Amniotic epithelial cell (primary cell): ENCODE measurements at places on chromosomes 6 and 20.

DNA sequence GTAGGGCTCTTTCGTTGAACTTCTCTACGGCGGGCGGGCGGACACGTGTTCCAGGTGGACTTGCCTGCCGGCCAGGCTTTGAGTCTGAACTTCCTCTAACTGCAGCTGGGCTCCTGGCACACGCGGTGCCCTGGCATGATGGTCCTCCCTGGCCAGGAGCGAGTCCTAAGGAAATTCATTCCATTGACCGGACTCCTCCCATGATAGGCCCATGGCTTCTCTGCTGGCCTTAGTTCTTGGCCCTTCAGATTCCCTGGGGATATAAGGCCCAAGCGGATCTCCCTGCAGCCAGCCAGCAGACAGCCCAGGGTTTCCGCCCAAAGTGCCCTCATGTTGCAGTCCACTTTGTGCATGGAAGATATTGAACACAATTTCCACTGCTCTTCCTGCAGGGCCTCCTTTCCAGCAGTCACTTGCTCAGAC lies 39.4 kb downstream of the TBC1D7 start:
- no peak for DNase-seq

- no peak for DNase-seq
Measured at GRCh38 chr6:154053141-154053540, 14.1 kb downstream of the OPRM1 start.

- no peak for DNase-seq
Measured at GRCh38 chr6:87396595-87397392, 11.0 kb upstream of the CFAP206 start.

DNA sequence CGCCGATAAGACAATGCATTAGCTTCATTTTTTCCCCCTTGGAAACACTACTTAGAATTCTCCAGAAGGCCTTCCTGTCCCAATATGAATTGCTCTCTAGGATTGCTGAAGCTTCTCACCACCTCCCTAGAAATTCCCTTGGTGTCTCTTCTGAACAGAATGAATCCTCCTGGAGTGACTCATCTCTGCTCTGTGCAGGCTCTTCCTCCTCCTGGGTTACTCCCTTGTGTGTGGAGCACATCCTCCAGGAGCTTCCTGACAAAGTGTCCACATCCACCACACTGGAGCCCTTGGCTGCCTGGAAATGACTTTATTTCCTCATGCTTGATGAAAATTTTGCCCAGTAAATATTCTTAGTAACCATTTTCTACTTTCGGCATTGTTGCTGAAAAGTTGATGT lies 54.4 kb downstream of the DTNBP1 start:
- DNase-seq, result peak; percentile 93

- peak; percentile 90 for DNase-seq
Measured at GRCh38 chr6:4664117-4664626, 112.0 kb upstream of the CDYL start.

DNA sequence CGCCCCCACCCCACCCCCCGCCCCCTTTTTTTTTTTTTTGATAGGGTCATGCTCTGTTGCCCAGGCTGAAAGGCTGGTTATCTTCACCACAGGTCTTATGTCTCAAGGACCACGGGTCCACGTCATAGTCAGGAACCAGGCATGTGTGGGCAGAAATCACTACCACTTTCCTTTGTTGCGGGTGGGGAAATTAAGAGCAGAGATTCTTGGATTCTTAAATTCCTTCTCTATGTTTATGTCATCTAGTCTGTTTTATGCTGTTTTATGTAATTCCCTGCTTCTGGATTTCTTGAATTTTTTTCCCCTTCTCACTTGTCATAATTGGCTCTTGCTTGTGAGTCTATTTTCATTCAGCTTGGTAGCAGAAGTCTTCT lies 25.8 kb upstream of the PLCG1 start:
- DNase-seq, result peak; percentile 74

DNA sequence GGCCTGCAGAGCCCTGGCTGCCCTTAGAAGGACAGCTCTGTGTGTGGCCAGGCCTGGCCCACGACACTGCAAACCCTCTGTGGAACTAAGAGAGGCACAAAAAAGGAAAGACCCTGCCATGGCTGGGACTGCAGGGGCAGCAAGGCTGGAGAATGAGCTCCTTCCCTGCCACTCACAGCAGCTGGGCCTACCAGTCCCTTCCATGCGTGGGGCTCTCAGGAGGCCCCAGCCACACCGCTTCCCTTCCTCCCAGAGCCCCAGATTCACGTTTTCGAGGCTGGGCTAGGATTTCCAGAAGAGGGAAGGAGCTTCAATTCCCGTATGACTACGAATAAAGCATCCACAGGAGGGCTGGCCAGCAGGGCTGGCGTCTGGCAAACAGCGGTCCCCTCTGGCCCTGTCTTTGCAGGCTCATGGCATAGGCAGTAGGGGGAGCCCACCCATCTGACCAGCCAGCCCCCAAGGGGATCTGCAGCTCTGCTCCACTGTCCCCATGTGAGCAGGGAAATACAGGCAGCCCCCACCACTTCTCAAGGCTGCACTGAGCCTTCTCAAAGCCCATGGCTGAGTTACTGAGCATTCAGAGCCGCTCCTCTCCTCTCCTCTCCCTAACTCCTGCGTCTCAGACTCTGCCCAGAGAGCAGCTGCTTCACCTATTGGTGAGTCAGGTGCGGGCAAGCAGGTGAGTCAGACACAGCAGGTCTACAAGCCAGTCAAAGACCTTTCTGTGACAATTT lies 53.1 kb downstream of the NINL start:
- DNase-seq, result no peak

DNA sequence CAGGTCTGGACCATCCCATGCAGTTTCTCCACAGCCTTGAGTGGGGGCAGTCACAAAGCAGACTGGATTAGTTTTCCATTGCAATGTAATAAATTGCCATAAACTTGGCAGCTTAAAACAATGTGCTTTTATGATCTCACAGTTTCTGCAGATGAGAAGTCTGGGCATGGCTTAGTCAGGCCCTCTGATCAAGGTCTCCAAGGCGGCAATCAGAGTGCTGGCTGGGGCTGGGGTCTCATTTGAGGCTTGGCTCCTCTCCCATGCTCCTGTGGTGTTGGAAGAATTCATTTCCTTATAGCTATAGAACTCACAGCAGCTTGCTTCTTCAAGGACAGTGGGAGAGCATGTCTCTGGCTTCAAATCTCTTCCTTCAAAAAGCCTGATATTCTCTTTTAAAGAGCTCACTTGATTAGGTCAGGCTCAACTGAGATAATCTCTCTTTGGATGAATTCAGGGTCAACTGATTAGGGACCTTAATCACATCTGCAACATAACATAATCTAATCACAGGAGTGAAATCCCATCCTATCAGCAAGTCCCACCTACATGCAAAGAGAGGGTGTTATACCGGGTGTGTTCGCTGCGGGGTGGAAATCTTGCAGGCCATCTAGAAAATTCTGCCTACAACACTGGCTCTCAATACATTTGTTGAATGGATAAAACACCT lies 77.4 kb upstream of the SULF2 start:
- no peak for DNase-seq

DNA sequence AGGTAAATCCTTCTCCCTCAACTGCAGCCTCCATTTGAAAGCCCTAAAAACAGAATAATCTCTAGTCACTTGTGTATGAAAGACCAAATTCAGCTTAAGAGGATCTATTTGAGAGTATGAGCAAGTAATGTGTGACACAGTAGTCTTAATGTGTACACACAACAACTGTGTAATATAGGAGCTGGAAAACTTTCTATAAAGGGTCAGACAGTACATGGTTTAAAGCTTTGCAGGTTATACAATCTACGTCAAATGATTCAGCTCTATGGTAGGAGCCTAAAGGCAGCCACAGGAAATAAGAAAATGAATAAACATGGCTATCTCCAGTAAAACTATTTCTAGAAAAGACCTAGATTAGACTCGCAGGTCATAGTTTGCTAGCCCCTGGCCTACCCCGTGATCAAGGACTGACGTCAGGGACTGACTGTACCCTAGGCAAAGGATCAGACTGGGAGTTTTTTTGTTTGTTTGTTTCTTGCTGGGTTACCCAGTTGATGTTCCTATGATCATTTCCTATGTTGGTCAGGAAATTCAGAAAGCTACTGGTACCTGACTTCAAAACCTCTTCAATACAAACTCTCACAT lies 39.7 kb downstream of the BTBD9 start:
- peak; percentile 73 for DNase-seq

DNA sequence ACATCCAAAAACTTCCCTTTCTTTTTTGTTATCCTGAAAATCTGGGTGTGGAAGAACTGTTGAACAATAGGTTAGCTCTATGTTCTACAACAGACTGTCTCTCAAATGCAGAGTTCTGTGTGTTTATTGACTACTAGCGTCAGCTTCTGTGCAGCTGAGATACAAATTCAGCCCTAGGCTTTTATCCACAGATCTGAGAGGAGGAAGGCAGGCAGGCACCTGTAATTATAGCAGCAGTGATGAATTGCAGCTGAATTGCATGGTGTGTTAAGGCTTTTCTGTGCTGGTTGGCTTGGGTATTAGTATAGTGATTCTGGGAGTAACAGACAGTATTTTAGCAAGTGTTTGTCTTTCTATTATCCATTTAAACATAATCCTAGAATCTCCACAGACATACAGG lies 24.4 kb downstream of the GRIK2 start:
- no peak for DNase-seq

DNA sequence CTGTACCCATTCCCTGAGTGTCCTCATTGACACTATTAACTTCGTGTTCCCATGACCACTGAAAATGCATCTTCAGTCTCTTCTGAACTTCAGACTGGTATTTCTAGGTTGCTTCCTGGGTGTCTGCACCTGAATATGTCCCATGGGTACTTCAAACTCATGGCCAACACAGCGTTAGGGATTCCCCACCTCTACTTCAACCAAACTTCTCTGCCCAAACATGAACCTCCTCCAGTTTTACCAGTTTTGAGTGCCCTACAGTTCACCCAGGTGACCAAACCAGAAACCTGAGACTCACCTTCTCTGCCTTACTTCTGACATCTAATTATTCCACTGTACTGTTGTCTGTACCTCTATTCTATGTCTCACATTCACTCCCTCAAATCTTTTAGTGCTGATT lies 99.5 kb upstream of the SUPT3H start:
- DNase-seq, result no peak

- DNase-seq, result peak; percentile 74
Measured at GRCh38 chr6:157037165-157037564, 260.0 kb downstream of the ARID1B start.
